ENCODE measurements at places on chromosomes 5 and 9. TPM values are rescaled to one million over a fixed set of nuclear protein-coding genes. Genes with fewer than 3 reads are reported as not detected.

The ANKRD20A1 gene
- not detected for total RNA-seq

GRCh38 chr5:157860898-157861890, 2.2 kb upstream of the CLINT1 start:
- no peak for DNase-seq
- peaks cover 23% of the 10 kb centered on the region for H3K4me1 ChIP-seq
- H3K36me3 ChIP-seq, result no peaks in the 10 kb centered on the region
- no peak overlapping the region for H3K27ac ChIP-seq

The CAPSL gene
- total RNA-seq, result not detected

GRCh38 chr9:120710110-120710981, 3.9 kb downstream of the MEGF9 start:
- peaks cover 48% of the 10 kb centered on the region for H3K4me1 ChIP-seq
- no peak overlapping the region for H3K4me3 ChIP-seq
- H3K27me3 ChIP-seq, result no peaks in the 10 kb centered on the region

DNA sequence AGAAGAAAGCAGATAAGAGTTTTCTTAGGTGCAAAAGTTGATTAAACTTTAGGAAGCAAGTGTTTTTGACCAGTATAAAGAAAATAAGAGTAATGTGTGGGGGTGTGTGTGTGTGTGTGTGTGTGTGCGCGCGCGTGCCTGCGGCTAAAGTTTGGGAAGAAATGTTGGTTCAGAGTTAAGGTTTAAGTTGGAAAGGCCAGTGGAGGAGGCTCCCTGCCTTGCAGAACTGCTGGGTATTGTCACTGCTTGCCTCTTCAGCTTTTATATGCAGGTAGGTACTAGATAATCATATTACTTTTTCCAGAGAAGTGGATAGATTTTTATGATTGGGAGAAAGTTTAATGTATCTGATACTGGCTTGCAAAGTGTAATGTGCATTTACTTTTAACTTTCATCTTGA, 2.0 kb downstream of the PIK3R1 start:
- H3K4me1 ChIP-seq, result peaks cover 51% of the 10 kb centered on the region
- no peaks in the 10 kb centered on the region for H3K27me3 ChIP-seq

- no peaks in the 10 kb centered on the region for H3K4me1 ChIP-seq
- DNase-seq, result no peak
- no peaks in the 10 kb centered on the region for H3K27me3 ChIP-seq
- no peak overlapping the region for H3K4me3 ChIP-seq
Observed at GRCh38 chr5:10452768-10453331, 11.2 kb downstream of the ROPN1L start.

DNA sequence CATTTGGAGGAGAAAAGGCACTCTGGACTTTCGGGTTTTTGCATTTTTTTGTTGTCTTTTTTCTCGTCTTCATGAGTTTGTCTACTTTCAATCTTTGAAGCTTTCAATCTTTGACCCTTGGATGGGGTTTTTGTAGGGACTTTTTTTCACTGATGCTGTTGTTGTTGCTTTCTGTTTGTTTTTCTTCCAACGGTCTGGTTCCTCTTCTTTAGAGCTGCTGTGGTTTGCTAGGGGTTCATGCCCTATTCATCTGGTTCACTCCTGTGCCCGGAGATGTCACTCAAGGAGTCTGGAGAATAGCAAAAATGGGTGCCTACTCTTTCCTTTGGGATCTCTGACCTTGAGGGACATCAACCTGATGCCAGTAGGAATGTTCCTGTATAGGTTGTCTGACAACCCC, 378.6 kb upstream of the TYRP1 start:
- H3K27me3 ChIP-seq, result no peaks in the 10 kb centered on the region
- DNase-seq, result no peak
- H3K27ac ChIP-seq, result no peak overlapping the region
- H3K4me1 ChIP-seq, result no peaks in the 10 kb centered on the region

DNA sequence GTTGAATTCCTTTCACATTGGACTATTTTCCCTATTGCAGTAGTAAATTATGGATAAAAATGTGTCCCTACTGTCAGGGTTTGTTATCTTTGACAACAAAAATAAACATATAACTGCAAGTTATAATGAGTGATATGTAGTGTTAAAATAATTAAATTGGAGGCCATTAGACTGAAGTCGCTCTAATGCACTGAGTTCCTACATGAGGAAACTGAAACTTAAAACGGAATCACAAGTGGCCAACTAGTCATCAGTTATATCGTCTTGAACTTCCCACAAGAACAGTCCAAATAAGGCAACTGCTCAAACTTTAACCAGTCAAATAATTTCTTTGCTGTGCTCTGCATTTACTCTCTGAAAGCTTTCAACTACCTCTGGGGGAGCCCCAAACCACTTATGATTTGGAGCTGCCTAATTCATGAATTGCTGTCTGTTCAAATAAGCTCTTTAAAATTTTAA, 2.1 kb upstream of the IFT74 start:
- H3K4me3 ChIP-seq, result no peak overlapping the region
- H3K36me3 ChIP-seq, result no peaks in the 10 kb centered on the region
- H3K4me1 ChIP-seq, result peaks cover 25% of the 10 kb centered on the region
- H3K27me3 ChIP-seq, result no peaks in the 10 kb centered on the region
- no peak for DNase-seq

GRCh38 chr5:149177911-149178565, 36.7 kb downstream of the ABLIM3 start:
- no peak for DNase-seq
- H3K27me3 ChIP-seq, result no peaks in the 10 kb centered on the region
- H3K27ac ChIP-seq, result no peak overlapping the region
- H3K4me1 ChIP-seq, result no peaks in the 10 kb centered on the region
- no peaks in the 10 kb centered on the region for H3K36me3 ChIP-seq
- no peak overlapping the region for H3K4me3 ChIP-seq

DNA sequence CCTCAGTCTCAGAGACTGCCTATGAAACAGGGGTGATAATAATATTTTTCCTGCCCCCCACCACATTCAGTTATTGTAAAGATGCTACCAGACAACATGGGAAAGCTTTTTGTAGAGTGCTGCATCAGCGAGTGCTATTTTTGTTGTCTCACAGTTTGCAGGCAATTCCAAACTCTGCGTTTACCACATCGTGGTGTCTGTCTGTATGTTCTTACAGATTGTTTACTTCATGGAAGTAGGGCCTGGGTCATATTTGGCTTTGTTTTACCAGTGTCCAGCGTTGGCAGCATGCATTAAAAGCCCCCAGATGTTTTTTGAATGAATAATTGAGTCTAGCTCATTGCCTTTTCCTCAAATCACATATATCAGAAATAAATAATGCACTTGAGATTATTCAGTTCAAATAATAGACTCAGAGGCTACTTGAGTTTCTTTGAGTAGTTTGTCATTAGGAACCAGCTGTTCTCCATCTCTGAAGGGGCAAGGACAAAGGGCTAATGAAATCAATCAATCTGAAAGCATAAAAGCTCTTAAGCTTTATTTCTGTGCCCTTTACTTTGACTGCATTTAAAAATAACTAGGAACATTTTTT, 243.7 kb downstream of the CWC27 start:
- H3K27me3 ChIP-seq, result no peaks in the 10 kb centered on the region
- H3K4me1 ChIP-seq, result peaks cover 10% of the 10 kb centered on the region
- no peak overlapping the region for H3K27ac ChIP-seq
- H3K4me3 ChIP-seq, result no peak overlapping the region
- no peaks in the 10 kb centered on the region for H3K36me3 ChIP-seq
- DNase-seq, result no peak

- DNase-seq, result peak; percentile 96
- peak overlapping the region; percentile 87 for H3K27ac ChIP-seq
- H3K36me3 ChIP-seq, result no peaks in the 10 kb centered on the region
Observed at GRCh38 chr9:131608493-131609037, 63.2 kb downstream of the PRRT1B start.

DNA sequence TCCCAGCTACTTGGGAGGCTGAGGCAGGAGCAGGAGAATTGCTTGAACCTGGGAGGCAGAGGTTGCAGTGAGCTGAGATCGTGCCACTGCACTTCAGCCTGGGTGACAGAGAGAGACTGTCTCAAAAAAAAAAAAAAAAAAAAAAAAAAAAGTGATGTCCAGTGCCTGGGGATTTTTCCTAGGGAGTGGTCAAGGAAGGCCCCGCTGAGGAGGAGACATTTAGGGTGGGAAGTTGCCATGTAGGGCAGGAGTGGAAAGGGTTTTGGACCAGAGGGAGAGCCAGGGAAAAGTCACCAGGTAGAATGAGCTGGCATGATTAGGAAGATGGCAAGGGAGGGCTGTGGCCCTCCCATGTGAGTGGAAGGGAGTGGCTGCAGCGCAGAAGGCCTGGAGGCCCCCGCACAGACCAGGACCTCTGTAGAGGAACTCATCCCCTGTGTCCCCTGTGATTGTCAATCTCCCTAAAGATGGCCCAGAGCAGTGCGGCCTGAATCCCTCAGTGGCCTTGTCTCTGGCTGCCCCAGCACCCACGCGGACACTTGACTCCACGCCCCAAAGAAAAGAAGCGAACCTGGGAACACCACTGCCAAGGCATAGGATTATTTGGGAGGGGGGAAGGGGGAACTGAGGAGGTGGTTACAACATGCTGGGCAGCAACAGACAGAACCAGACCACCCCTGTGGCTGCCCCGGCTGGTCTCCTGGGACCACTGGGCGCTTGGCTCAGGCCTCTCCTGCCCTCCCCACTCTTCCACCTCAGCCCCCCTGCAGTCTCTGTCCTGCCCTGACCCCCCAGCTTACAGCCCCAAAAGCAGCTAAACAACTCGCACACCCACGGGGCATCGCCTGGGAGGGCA, 2.6 kb upstream of the SQSTM1 start:
- no peak overlapping the region for H3K4me3 ChIP-seq
- H3K36me3 ChIP-seq, result peaks cover 9% of the 10 kb centered on the region
- peak overlapping the region; percentile 97 for H3K27ac ChIP-seq
- peaks cover 49% of the 10 kb centered on the region for H3K4me1 ChIP-seq

- no peak overlapping the region for H3K4me3 ChIP-seq
- H3K27me3 ChIP-seq, result no peaks in the 10 kb centered on the region
- no peaks in the 10 kb centered on the region for H3K36me3 ChIP-seq
- peak; percentile 43 for DNase-seq
- H3K27ac ChIP-seq, result no peak overlapping the region
- peaks cover 51% of the 10 kb centered on the region for H3K4me1 ChIP-seq
Observed at GRCh38 chr5:154273028-154273617, 82.6 kb downstream of the GALNT10 start.

GRCh38 chr5:87151547-87151946, 116.1 kb upstream of the RASA1 start:
- H3K27ac ChIP-seq, result no peak overlapping the region
- no peak overlapping the region for H3K4me3 ChIP-seq
- DNase-seq, result no peak
- no peaks in the 10 kb centered on the region for H3K36me3 ChIP-seq

DNA sequence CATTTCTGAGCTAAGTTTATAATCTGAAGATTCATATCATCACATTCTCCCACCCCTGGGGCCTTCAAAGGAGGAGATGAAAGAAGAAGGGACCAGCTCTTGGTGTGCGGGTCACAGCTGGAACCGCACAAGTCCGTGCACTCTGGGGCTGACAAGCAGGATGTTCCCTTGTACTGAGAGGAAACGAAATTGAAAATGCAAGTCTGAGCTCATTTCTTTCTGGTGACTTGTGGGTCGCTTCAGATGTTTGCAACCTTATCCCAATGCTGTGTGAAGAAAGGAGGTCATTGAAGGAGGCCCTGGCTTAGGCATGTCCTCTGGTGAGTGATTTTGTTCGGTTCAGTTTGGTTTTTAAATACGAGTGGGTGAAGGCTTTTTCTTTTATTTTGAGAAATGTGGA, 59.6 kb downstream of the C9orf152 start:
- H3K27ac ChIP-seq, result no peak overlapping the region
- no peak overlapping the region for H3K4me3 ChIP-seq
- no peaks in the 10 kb centered on the region for H3K4me1 ChIP-seq
- no peaks in the 10 kb centered on the region for H3K36me3 ChIP-seq
- H3K27me3 ChIP-seq, result no peaks in the 10 kb centered on the region
- DNase-seq, result no peak

The MATR3 gene
- total RNA-seq, result 190 TPM

DNA sequence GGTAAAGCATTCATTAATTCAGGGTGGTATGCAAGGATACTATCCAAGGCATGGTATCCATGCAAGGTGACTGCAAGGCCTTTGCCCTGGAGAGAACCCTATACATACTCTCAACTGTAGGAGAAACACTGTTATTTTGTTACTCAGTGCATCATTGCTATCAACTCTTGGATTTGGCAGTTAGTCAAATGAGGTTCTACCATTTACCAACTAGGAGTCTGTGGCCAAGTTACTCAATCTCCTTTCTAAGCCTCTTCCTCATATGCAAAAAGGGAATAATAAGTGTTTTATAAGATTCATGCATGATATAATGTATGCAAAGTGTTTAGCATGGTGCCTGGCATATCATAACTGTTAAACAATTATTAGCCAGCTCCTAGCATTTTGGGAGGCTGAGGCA, 4.0 kb downstream of the PCDHGC3 start:
- no peaks in the 10 kb centered on the region for H3K36me3 ChIP-seq
- no peak overlapping the region for H3K27ac ChIP-seq
- no peak overlapping the region for H3K4me3 ChIP-seq
- DNase-seq, result no peak
- no peaks in the 10 kb centered on the region for H3K27me3 ChIP-seq

DNA sequence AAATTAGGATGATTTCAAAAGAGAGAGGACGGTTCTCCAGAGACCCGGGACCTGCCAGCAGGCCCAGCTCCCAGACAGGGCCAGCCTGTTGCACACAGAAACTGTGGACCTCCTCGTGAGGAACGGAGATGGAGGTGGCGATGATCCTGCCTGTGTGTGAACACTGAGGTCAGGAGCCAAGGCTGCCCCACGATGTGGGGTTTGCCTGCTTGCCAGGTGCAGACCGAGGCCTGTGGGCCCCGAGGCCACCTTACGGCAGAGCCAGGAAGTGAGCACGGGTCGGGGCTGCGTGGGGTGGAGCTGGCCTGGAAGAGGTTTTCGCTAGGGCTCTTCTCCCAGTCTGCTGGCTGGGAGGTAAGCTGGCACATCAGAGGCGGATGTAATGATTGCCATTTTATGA, 4.3 kb downstream of the FAM163B start:
- H3K4me1 ChIP-seq, result no peaks in the 10 kb centered on the region
- no peak overlapping the region for H3K4me3 ChIP-seq
- no peaks in the 10 kb centered on the region for H3K36me3 ChIP-seq
- peaks cover 13% of the 10 kb centered on the region for H3K27me3 ChIP-seq
- H3K27ac ChIP-seq, result no peak overlapping the region
- DNase-seq, result no peak

DNA sequence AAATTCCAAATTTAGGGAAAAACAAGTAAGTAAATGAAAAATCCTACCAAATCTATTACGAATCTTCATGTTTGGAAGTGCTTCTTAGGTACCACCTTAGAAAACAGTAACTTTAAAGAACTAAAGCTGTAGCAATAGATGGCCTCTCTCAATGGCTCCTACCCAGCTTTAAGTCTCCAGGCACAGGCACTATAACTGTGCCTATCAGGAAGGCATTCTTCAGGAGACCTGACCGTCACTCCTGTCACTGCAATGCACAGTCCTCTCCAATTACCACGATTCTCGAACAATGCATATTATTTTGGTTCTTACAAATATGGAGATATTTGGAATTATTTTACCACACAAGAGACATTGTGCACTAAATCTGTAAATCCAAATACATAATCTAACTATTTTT, 12.9 kb downstream of the NFIB start:
- peaks cover 53% of the 10 kb centered on the region for H3K4me1 ChIP-seq
- H3K27me3 ChIP-seq, result no peaks in the 10 kb centered on the region
- no peak for DNase-seq
- H3K4me3 ChIP-seq, result no peak overlapping the region
- H3K36me3 ChIP-seq, result no peaks in the 10 kb centered on the region
- H3K27ac ChIP-seq, result no peak overlapping the region

The LAMC3 gene
- 74.8 TPM for total RNA-seq

GRCh38 chr5:39775086-39775796, 350.5 kb upstream of the DAB2 start:
- no peaks in the 10 kb centered on the region for H3K27me3 ChIP-seq
- H3K4me3 ChIP-seq, result no peak overlapping the region
- H3K4me1 ChIP-seq, result no peaks in the 10 kb centered on the region
- no peak overlapping the region for H3K27ac ChIP-seq
- H3K36me3 ChIP-seq, result no peaks in the 10 kb centered on the region

- H3K27ac ChIP-seq, result no peak overlapping the region
- H3K27me3 ChIP-seq, result no peaks in the 10 kb centered on the region
- no peak overlapping the region for H3K4me3 ChIP-seq
Observed at GRCh38 chr5:164818445-164818844, 1313.0 kb downstream of the MAT2B start.
